ENCODE measurements at places on chromosomes 12 and 14.

- no peak for DNase-seq
Observed at GRCh38 chr14:30994681-30995620, 30.5 kb upstream of the AP4S1 start.

GRCh38 chr12:132593521-132593920, 16.9 kb downstream of the LRCOL1 start:
- no peak for DNase-seq

- no peak for DNase-seq
Observed at GRCh38 chr12:125081427-125081826, 16.2 kb downstream of the AACS start.

DNA sequence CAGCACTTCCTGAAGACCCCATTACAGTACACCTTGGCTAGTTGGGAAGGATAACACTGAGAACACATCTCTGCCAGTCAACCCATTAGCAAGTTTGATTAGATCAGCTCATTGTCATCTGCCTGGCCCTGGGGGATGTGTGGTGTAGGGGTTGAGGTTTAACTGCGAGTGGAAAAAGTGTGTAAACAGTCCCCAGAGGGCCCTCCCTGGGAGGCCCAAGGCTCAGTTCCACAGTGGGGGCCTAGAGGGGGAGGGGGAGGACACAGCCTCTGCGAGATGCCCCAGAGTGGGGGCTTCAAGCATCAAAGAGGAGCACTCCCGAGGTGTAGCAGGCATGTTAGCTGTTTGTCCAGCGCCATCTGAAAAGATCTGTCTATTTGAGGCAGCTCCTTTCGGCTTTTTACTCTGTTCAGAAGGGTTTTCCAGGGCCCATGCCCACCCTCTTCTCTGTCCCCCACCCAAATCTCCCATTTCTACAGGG, 344 bp downstream of the LPAR5 start:
- no peak for DNase-seq

DNA sequence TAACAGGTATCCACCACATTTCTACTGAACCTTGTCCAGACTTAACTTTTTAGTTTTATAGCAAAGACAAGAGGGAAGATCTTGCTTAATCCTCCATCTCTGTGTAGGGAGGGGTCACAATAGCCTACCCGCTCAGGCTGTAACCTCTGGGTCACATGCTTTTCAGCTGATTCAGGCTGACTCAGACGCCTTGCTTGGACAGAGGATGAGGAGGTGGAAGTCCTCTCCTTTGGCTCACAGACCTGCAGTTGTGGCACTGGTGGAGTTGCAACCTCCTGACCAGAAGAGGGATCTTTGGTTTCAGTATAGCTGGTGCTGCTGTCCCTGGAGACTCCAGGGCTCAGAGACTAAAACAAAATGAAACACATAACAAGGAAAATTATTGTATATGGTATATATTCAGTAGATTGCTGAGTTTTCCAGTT, 16.2 kb downstream of the ACIN1 start:
- no peak for DNase-seq

GRCh38 chr12:121889274-121889624, 659 bp downstream of the PSMD9 start:
- no peak for DNase-seq

- DNase-seq = no peak
Observed at GRCh38 chr12:118391836-118392235, 15.5 kb downstream of the SUDS3 start.

GRCh38 chr14:23494223-23494622, 24.7 kb downstream of the NGDN start:
- DNase-seq = no peak

DNA sequence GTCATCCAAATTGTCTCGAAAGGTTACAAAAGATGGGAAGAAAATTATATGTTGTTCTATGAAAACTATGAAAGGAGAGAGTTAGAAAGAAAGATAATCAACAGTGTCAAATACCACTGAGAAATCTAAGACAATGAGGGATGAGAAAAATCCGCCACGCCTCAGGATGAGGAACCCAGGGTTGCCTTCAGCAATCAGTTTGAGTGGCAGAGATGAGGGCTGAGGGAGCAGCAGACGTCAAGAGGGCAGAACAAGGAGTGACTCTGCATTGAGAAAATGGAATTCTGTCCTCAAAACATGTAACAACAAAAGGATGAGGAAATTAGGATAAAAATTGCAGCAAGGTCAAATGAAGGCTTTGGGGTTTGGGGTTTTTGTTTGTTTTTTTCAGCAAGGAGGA, 18.3 kb upstream of the OXA1L start:
- no peak for DNase-seq

DNA sequence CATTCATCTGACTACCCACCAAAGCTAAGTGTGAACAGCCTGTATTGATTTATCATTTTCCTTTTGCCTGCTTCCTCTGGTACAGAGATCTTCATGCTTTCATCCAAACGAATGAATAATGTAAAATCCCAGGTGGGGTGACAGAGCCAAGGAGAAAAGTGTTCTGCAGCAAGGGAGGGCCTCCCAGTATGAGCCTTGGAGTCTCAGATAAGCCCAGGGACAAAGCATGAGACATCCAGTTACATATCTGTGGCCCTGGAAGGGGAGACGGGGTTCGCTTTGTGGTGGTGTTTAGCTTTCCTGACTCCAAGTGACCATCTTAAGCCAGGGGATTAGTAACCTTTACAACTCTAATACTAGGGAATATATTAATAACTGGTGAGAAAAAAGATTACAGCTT, 177.1 kb downstream of the ETV6 start:
- no peak for DNase-seq

GRCh38 chr14:104073764-104074163, 11.7 kb upstream of the ASPG start:
- DNase-seq = no peak

DNA sequence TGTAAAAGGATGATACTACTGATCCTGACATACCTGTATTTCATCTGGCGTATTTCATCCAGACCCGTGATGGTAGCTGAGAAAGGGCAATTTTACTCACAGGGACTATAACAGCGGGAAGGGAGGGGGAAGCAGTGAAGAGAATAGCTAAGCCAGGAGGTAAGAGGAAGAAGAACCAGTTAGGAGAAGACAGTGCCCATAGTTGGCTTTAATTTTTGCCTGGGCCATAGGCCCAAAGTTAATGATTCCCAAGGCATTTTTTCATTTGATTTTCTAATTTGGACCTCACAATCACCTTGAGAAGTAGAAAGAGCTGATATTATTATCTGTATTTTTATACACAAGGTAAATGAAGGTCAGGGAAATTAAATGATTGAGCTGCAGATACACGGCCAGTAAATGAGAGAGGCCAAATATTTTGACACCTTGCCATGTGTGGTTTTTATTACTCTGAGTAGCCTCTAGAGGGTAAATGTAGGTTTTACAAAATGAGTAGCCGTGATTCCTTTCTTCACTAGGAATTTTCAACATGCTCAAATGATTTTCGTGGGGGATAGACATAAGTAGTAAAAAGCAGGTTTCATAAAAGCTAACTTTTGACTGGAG, 382.2 kb downstream of the FUT8 start:
- no peak for DNase-seq

GRCh38 chr12:45246236-45246635, 30.3 kb downstream of the ANO6 start:
- no peak for DNase-seq

GRCh38 chr12:69028941-69029729, 96.2 kb upstream of the CPM start:
- no peak for DNase-seq

DNA sequence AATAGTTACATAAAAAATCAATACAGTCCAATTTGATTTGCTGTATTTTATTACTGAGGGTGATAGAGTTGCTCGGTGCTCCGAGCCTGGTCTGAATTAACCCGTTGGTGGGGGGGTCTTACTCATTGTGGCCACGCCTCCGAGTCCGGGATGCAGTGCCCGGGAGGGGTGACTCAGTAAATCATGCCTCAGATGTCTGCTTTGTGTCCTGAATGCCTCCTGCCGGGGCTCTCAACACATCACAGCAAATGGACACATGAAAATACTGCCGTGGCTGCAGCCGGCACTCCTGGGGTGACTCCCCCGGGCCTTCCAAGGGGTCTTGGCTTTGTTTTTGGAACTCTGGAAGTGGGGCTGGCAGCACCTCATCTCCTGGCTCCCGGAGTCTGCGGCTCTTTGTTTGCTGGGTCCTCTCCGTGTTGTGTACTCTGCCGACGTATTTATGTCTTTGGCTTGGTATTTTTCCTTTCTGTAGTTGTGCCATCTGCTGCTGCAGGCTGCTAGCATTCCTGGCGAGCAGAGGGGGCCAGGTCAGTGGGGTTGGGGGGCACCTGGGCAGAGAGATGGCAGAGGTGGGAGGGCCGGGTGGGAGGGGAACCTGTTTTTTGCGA, 129.0 kb downstream of the AACS start:
- no peak for DNase-seq

DNA sequence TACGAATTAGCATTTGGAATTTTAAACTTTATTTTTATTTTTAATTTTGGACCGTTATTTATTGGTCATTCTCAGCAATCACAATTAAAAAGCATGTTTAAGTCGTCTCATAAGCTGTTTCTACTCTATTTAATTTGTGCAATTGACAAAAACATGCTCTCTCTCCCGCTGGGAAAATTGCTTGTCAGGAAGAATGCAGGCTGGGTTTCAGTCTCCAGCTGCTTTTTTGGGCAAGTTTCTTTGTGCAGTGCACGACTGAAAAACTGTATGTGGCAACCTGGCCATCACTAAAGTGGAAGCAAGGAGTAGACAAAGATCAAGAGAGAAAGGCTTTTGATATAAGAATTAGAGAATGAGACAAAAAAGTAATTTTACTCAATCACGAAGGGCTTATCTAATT, 941.5 kb upstream of the MDGA2 start:
- no peak for DNase-seq

- no peak for DNase-seq
Observed at GRCh38 chr12:94829552-94829951, 173.9 kb downstream of the NDUFA12 start.

DNA sequence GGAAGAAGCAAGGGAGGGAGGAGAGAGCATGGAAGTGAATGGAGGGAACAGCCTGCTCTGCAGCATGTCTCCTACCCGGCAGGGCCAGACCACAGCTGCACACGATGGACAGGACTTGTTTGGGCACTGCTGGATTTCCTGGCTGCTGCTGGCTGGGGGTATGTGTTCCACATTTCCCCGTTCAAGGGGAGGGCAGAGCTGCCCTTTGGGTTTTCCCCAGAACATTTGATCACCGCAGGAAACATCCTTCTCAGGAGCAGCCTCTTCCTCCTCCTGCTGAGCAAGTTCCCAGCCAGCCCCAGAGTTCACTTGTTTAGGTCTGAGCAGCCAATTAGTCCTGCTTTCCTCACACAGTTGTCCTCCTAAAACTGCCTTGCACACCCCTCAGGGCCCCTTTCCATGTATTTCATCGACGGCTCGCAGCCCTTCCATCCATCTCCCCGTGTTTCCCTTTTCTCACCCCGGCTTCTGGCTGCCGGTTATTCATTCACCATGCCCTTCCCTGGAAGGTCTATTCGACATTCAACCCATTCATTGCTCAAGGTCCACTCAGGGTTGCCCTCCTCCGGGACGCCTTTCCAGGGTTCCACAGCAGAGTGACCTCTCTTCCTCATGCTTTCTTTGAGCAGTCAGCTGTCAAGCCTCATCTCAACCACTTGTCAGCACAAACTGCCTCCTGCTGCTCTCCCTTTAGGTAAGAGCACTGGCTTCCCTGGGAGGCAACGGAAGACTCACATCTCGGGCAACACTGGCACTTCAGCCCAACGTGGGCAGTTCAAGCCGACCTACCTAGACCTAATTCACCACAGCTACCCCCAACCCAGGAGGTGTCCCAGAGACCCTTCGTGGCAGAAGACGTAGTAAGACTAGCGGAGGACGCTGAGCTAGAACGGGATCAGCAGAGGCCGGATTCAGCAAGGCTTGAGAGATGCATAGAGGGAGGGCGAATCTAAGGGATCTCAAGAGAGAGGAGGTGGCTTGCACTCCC, 20.1 kb upstream of the ANO2 start:
- no peak for DNase-seq

GRCh38 chr12:132449565-132450417, 40.2 kb upstream of the FBRSL1 start:
- no peak for DNase-seq

GRCh38 chr12:93336291-93336741, 41.4 kb upstream of the NUDT4 start:
- no peak for DNase-seq

DNA sequence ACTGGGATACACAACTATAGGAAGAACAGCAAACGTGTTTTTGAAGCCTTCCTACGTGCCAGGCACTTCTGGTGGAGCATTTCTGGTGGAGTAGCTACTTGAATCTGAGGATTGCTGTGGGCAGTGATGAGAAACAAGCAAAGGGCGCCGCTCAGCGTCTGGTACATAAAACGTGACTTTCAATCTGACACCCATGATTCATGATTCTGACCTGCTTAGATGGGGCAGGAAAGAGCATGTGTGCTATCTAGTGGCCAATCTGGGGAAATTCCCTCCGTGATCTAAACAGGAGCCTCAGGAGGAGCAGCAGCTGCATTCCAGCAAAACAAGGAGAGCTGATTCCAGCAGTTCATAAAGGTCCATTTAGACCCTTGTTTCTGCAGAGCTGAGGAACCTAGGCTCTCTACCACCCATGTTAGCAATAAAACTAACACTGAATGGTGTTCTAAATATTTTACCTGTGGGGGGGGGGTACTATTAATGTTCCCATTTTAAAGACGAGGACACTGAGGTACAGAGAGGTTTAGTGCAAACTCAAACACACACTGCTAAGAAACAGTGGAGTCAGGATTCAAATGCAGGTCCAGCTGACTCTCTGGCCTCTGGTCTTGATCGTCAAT, 37.8 kb downstream of the PAH start:
- no peak for DNase-seq

GRCh38 chr12:110794623-110795280, 52.0 kb upstream of the CCDC63 start:
- DNase-seq = no peak

DNA sequence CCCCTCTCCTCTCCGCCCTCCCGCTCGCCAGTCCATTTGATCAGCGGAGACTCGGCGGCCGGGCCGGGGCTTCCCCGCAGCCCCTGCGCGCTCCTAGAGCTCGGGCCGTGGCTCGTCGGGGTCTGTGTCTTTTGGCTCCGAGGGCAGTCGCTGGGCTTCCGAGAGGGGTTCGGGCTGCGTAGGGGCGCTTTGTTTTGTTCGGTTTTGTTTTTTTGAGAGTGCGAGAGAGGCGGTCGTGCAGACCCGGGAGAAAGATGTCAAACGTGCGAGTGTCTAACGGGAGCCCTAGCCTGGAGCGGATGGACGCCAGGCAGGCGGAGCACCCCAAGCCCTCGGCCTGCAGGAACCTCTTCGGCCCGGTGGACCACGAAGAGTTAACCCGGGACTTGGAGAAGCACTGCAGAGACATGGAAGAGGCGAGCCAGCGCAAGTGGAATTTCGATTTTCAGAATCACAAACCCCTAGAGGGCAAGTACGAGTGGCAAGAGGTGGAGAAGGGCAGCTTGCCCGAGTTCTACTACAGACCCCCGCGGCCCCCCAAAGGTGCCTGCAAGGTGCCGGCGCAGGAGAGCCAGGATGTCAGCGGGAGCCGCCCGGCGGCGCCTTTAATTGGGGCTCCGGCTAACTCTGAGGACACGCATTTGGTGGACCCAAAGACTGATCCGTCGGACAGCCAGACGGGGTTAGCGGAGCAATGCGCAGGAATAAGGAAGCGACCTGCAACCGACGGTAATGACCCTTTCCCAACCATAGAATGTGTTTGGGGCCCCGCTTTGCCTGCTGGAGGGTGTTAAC, 615 bp downstream of the CDKN1B start:
- no peak for DNase-seq

All from cortex of kidney (tissue), 1 donor.